Stimulated activated CD4-positive, alpha-beta T cell treated with anti-CD3 and anti-CD28 coated beads, Interleukin-4, amount 100 ng/mL, for 1 hour (primary cell): ENCODE measurements at places on chromosomes 2 and 18.

DNA sequence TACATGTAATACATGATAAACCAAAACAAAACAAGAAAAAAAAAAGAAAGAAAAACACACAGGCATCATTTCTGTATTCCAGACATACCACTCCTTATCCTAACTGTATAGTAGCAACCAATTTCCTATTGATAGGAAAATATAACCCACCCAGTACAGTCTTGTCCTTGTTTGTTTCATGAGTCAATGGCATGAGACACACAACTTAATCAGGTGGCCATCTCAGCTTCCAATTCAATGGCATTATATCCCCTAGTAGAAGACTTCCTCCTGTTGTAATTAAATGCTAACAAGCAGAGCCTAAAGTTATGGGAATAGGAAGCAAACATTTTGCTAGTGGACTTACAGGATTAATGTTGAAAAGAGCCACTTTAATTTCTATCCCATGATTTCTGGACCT lies 121.0 kb upstream of the NOL4 start:
- DNase-seq = no peak

- DNase-seq = no peak
Measured at GRCh38 chr2:30275256-30275655, 43.9 kb downstream of the LBH start.

DNA sequence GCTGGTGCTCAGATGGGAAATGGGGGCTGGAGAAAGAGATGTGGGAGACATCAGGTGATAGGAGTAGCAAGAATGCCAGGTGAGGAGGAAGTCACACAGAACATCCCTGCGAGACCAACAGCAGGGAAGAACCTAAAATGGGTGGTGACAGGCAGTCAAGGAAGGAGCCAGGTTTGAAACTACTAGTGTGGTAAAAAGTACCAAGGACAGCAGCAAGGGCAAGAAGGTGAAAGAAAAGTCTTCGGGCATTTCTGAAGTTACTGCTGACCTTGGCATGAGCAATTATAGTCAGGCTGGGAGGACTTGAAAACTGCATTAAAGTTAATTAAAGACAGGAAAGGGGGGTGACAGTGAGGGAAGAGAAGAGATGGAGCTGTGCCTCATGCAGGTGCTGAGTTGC lies 410.4 kb downstream of the RAD51AP2 start:
- no peak for DNase-seq

- DNase-seq = no peak
Measured at GRCh38 chr2:69036926-69037325, 23.9 kb downstream of the ANTXR1 start.

GRCh38 chr18:61949946-61950345 lies 57.1 kb upstream of the RNF152 start:
- no peak for DNase-seq

DNA sequence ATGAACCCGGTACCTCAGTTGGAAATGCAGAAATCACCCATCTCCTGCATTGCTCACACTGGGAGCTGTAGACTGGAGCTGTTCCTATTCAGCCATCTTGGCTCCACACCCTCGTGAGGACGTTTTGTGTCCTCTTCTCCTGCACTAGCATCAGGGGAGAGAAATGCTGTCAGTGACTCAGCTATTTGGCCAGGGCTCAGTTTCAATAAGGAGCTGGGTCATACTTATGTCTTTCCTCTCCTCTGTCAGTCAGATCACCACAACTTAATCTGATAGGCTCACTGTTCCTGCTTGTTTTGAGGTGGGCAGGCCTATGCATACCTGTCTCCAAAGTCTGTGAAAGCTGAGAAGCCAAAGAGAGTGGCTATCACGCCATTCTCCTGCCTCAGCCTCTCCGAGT lies 921.2 kb downstream of the DCC start:
- DNase-seq = no peak

GRCh38 chr2:127382831-127383230 lies 4.9 kb downstream of the MAP3K2 start:
- DNase-seq = no peak

- DNase-seq = no peak
Measured at GRCh38 chr18:25365242-25365641, 13.3 kb upstream of the ZNF521 start.

DNA sequence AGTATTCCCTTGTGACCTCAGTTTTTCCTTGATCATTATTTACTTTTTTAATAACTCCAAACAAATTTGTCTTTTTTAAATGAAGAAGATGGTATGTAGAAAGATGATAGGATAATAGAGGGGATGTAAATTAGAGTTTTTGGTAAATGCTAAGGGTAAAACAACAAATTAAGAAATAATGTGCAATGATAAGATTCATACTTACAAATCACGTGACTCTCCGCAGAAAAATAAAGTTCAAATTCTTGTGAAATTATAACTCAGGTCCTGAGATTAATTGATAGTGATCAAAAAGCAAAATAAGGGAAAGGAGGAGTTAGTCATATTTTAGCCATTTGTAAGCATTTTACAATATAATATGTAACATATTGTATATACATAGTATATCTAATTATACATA lies 304.1 kb upstream of the KCNH7 start:
- DNase-seq = no peak

GRCh38 chr2:64376926-64377325 lies 77.0 kb upstream of the LGALSL start:
- no peak for DNase-seq

GRCh38 chr2:61538920-61539520 lies 864 bp upstream of the XPO1 start:
- DNase-seq = peak; percentile 55

- no peak for DNase-seq
Measured at GRCh38 chr2:20398956-20399567, 47.8 kb upstream of the RHOB start.

- DNase-seq = no peak
Measured at GRCh38 chr2:138730497-138731030, 49.6 kb downstream of the NXPH2 start.

DNA sequence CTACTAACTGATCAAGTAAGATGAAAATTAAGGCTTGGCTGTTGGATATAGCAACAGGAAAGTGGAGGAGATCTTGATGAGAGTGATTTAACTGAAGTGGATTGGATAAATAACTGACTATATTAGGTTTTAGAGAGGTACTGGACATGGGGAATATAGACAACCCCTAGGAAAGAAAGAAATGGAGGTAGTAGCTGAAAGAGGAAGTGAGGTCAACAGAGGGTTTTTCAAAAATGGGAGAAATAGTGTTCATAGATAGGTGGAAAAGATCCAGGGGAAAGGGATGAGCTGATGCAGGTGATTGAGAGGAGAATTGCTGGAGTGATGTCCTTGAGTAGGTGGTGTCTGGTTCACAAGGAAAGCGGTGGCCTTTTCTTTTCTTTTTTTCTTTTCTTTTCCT lies 69.9 kb upstream of the PSME4 start:
- DNase-seq = no peak

DNA sequence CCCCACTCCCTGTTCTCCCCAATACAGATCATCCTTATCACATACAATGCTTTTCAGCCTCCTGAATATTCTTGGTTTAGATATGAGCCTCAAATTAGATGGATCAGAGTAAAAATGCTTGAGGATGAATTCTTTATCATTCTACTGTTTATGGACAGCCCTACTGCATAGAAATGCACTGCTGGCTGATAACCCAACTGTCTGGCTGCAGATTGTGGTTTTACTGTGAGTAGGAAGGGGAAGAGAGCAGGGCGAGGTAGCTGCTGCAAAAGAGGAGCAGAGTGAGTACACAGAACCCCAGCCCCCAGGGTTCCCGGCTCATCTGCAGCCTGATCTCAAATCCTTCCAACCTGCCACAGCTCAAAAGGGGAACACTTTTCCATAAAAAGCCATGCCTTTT lies 29.4 kb upstream of the NCOA1 start:
- DNase-seq = no peak

- peak; percentile 30 for DNase-seq
Measured at GRCh38 chr18:54717673-54718407, 110.4 kb upstream of the RAB27B start.
